Fibroblast of lung (primary cell): ENCODE measurements at places on chromosomes 3 and 15. TPM values are rescaled to one million over a fixed set of nuclear protein-coding genes. Genes with fewer than 3 reads are reported as not detected.

The CIDEC gene
- polyA plus RNA-seq: 0.08 TPM in 1 of 2 replicates, not detected in the other

The LRRC3B gene
- not detected in 2 replicates for polyA plus RNA-seq

DNA sequence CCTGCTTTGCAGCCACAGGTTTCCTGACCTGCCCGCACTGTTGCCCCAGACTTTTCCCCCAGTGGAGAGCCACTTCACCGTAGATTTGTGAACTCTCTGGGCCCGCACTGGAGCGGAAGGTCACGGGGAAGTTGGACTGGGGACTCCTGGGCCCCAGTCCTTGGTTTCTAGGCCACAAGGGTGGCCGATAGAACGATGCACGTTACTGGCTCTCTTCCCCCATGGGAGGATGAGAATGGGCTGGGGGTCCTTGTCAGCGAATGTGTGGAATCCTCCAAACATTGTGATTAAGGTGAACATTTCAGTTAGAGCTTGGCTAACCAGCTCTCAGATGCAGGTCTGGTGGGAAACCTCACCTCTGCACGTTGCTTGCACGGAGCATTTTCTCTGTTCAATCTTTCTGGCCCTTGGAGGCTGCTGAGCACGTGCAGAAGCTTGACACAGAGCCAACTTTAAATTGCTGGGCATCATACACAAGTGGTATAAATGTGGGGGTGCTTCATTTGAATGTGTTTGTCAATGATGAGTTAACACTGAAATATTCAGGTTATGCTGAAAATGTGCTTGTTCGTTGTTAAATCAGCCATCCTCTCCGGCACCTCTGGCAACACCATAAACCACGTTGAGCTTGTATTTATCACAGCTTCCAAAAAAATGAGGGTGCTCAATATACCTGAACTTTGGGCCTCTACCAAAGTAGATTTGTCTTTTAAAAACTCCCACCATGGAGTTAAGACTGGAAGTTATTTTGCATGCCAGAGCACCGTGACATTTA is 976 bp downstream of the DIS3L start:
- peak; percentile 80 for DNase-seq
- H3K4me3 ChIP-seq: peak overlapping the region; percentile 70
- no peaks in the 10 kb centered on the region for H3K36me3 ChIP-seq
- H3K27ac ChIP-seq: peak overlapping the region; percentile 58
- H3K4me1 ChIP-seq: peaks cover 2% of the 10 kb centered on the region

DNA sequence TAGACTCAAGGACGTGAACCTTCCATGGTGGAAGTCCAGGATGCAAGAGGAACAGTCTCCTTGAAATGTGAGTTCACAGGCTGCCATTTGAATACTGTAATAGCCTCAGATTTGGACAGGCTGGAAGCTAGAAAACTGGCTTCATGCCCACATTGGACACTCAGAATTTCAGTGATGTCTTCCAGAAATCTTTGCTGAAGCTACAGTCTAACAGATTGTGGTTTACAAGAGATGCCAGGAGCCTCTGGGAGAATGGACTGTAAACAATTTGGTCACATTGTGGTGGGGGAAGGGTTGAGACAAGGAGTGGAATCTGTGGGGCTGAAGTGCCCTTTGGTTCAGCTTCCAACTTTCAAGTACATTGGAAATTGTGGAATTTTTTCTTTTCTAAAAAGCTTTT is 252.0 kb upstream of the PROK2 start:
- no peak overlapping the region for H3K4me3 ChIP-seq
- no peaks in the 10 kb centered on the region for H3K4me1 ChIP-seq
- H3K36me3 ChIP-seq: no peaks in the 10 kb centered on the region
- H3K27me3 ChIP-seq: peaks cover 2% of the 10 kb centered on the region

GRCh38 chr3:88112289-88112688 is 37.5 kb upstream of the C3orf38 start:
- DNase-seq: no peak
- no peak overlapping the region for H3K27ac ChIP-seq
- H3K36me3 ChIP-seq: no peaks in the 10 kb centered on the region
- H3K4me3 ChIP-seq: no peak overlapping the region
- no peaks in the 10 kb centered on the region for H3K27me3 ChIP-seq

DNA sequence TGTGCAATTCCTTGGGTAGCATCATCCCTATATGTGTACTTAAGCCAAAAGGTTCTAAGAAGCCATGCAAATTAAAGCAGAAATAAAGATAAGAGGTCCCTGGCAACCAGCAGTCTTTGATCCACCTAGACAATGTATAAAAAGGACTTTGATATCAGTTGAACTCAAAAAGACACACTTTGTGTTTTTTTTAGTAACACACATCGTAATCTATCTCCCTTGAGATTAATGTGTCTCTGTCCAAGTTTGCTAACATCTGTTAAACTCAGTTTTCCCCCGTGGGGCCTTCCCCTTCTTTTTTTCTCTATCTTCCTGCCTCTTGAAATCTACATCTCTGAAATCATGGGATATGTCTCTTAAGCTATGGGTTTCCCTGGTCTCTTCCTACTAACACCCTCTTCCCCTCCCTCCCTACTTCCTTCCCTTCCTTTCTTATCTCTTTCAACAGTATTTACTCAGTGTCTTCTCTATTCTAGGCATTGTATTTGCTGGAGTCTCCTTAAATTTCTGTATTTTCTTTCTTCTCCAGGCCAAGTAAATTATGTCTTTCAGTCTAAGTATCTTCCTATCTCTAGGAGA is 27.7 kb downstream of the ALDH1A2 start:
- H3K36me3 ChIP-seq: no peaks in the 10 kb centered on the region
- no peak for DNase-seq
- H3K27me3 ChIP-seq: no peaks in the 10 kb centered on the region
- no peak overlapping the region for H3K27ac ChIP-seq
- no peak overlapping the region for H3K4me3 ChIP-seq

GRCh38 chr15:77186594-77187011 is 115.7 kb upstream of the TSPAN3 start:
- peak; percentile 26 for DNase-seq
- H3K4me1 ChIP-seq: no peaks in the 10 kb centered on the region
- H3K27ac ChIP-seq: no peak overlapping the region
- H3K4me3 ChIP-seq: no peak overlapping the region
- no peaks in the 10 kb centered on the region for H3K36me3 ChIP-seq
